ENCODE measurements at places on chromosomes 16 and 17.

GRCh38 chr17:74633326-74633725 is 9.8 kb upstream of the CD300E start:
- DNase-seq = no peak

DNA sequence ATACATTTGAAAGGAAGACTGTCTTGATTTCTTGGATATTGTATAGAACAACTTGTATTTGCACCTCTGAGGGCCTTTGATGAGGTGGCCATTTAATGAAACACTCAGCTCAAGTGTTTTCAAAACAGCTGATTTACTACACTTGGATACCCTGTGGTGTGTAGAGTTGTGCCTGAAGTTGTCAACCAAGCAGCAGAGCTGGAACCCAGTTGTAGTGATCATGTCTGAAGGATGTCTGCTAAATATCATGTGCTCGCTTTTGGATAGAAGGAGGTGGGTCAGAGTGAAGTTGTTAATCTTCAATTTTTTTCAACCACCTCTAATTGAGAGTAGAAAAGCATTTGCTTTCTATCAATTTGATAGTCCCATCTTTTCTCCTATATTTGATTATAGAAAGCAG is 175.9 kb upstream of the TBX2 start:
- DNase-seq = no peak

DNA sequence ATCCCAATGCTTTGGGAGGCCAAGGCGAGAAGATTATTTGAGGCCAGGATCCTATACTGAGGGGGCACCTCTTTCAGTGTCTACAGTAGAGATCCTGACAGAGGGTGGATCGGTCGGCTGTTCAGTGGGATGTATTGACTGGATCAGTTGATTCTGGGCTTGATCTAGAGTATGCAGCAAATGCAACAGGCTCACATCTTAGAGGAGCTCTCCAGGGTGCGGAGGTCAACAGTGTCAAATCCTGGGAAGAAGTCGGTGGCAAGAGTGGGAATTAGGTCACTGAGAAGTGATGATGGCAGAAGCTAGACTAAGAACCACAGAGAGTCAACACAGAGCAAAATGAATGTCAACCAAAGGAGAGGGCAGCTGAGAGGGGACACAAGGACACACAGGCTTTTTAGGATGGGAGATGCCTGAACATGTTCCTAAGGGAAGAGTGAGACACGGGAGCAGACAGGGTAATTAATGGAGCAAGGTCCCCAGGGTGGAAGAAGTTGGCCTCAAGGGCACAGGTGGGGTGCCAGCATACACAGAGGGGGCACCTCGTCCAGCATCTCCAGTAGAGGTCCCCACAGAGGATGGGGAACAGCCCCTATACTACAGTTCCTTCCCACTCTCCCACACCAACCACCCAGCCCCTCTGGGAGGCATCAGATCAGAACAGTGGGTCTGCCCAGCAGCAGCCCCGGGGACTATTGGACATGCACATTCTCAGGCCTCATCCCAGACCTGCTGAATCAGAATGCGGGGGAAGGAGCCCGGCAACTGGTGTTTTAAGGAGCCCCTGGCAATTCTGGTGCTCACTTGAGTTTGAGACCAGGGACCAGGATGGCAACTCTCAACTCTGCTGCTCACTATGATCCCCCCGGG is 10.0 kb upstream of the CYTH1 start:
- no peak for DNase-seq

DNA sequence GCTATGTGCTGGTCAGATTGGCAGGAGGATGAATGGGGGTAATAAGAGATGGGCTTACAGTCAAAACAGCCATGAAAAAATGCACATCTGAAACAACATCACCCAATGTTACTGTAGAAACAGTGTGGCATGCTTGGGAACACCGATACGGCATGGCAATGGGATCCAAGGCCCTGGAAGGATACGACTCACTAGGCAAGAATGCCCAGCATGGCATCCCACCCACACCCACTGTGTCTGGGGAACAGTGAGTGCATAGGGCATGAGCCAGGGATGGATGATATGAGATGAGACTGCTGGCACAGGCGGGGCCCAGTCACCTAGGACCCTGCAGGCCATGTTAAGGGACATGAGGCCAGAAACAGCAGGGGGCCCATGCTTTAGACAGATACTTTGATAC is 11.5 kb downstream of the TRIM25 start:
- DNase-seq = no peak
